NCI-H1105 (cell line): ENCODE measurements at places on chromosomes 2 and 18.

GRCh38 chr18:8107426-8107825 is 501.8 kb upstream of the RAB12 start:
- DNase-seq, result no peak

DNA sequence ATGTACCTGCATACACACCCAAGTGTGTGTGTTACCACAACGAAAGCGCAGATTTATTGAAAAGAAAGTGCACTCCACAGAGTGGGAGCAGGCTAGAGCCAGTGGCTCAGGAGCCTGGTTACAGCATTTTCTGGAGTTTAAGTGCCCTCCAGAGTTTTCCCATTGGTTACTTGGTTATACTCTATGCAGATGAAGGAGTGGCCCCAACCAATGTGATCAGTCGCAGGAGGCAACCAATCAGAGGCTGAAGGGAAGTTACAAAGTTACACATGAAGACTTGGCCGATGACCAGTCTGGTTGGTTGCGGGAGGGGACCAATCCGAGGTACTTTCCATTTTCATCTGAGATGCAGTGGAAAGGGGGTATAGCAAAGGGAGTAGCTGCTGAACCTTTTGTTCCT is 13.5 kb upstream of the PRLH start:
- no peak for DNase-seq

GRCh38 chr2:7210712-7211111 is 293.5 kb downstream of the RNF144A start:
- no peak for DNase-seq

DNA sequence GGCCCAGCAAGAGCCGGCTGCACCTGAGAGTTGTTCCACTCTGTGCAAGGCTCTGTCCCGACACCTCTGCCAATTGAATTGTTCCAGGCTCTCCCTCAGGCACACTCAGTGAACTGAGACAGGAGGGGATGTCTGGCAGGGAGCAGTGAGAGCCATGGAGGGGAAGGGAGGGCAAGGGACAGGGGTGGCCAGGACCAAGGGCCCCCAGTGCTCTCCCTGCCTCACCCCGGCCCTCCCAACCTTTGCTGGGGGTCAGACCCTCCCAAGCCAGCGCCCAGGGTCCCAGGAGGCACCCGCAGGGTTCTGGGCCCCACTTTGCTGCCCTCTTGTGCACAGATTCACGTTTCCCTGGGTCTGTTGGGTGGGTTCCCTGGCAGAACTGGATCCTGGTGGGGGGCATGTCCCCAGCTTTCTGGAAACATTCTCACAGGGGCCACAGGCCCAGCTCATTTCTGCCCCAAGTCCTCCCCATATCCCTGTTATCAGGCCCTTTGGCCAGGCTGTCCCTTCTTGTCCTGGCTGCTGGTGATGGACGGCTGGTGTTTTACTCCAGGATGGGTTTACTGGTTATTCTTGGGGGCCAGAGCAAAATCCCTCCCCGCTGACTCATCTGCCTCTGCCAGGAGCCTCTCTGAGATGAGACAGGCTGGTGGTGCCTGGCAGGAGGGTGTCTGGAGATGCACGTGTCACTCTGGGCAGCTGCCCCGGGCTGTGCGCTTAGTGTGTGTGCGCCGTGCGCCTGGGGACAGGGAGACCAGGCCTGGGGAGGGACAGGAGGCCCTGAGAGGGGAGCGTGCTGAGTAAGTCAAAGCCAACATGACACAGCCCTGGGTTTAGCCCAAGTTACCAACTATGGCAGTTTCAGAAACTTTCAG is 136.5 kb upstream of the CTDP1 start:
- DNase-seq, result no peak

DNA sequence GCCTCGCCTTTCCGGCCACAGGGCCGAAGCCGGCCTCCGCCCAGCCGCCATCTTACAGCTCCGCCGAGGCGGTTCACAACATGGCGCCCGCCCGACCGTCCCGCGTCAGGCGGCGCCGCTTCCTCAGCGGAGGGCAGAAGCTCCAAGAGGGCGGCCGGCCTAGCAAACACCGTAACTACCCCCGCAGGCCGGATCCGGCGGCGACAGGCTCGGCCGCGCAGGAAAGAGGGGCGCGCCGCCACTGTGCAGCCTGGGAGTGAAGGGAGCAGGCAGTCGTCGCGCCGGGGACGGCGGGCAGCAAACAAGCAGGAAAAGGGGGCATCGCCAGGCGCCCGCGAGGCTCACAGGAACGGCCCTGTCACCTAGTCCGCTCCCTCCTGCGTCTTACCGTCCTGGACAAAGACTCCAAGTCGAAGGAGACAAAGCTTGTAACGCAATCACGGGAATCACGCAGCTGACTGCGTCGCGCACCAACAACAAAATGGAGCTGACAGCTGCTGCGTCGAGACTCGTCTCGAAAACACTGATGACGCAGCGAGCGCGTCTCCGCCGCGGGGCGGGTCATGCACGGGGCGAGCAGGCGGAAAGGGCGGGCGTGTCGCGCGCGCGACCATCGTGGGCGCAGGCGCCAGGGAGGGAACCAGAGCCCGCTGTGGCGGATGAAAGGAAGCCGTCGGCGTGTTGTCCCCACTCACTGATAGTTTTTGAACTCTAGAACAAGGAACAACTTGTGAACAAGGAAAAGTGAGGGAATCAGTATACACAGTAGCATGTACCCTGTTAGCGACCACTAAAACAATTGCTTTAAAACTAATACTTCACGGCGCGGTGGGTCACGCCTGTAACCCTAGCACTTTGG is at the start of gene CLK1:
CLK1 (minus strand) TSS at position 483 of the 859 bp plus-strand sequence. CDS start 2,796 bp downstream, outside the sequence.
- peak; percentile 88 for DNase-seq

DNA sequence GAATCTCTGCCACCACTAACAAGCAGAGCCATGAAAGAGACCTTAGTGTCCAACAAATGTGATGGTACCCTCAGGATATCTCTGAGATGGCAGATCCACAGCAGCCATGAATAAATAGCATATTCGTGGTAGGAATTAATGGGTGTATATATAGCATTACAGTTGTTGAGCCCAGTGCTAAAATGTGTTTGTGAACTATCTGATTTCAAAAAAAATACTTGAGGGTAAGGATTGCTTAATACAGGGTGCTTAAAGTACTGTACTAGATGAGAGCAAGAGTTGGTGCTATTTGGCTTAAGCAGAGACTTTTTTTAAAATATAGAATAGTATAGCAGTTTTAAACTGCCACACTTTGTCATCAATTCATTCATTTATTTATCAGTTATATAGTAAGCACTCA is 101.5 kb upstream of the GALNT5 start:
- no peak for DNase-seq

DNA sequence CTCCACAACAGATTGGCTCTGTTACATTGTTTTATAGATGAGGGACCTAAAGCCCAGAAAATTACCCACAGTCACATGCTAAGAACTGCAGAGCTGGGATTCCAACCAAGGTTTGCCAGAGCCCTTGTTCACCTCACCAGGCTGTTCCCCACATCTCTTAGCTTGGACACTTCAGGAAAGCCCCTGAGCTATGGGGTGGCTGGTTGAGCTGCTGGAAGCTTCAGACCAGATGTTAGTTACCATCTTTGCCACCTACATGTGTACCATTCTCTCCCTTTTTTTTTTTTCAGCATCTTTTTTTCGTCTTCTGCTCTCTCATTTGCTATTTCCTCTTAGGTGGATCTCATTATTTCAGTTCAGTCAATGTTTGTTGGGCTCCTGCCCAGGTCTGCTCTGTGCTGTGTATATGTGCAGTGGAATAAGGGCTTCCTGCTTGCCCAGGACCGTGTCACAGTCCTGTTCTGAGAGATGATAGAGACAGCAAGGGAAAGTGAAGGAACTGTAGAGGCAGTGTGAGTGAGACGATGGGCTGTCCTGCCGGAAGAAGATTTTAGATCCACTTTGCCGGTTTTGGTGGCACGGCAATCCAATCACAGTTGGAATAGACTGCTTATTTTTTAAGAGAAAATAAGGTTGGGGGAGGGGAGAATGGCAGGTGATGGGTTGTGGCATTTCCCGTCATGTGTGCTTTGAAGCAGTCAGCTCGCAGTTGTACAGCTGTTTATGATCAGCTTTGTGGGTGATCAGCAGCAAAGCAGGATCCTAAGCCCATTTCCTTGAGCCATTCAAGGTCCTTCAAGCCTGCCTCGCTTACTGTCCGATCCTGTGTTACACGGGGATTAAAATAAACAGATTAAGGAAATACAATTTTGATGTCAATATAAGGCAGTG is 152.6 kb downstream of the RTN4 start:
- DNase-seq, result no peak

DNA sequence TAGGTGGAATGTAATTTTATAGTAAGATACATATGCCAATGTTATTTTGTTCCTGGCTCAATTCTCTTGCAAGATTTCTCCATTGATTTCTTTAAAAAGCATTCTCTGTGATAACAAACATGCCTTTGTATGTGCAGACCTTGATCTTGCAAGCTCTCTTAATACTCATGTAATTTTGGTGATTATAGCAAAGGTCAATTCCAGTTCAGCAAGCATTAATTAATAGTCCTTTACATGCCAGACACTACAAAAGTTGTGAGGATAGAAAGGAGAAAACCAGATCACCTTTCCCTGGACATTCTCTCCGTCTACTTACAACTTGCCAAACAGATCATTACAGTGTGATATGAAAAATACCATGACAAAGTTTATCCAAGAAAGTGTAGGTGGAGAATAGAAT is 173.7 kb upstream of the DOK6 start:
- DNase-seq, result no peak

GRCh38 chr2:24050041-24050979 is 769 bp downstream of the FKBP1B start:
- DNase-seq, result no peak

DNA sequence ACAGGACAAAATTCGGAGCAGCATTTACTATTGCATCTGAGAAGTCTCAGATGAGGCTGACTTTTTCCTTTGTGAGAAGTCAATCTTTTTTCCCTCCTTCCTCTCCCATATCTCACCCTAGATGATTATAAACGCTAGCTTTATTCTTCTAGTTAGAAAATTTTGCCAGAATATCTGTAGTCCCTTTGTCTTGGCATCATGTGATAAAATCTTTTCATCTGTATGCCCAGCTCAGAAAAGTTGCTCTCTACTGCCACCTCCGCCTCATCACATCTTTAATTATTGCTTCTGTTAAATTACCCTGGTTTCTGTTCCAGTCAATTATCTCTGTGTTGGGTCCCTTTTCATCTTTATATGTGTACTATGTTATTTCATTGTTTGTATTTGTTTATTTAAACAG is 210.8 kb upstream of the SLC35G4 start:
- DNase-seq, result no peak

DNA sequence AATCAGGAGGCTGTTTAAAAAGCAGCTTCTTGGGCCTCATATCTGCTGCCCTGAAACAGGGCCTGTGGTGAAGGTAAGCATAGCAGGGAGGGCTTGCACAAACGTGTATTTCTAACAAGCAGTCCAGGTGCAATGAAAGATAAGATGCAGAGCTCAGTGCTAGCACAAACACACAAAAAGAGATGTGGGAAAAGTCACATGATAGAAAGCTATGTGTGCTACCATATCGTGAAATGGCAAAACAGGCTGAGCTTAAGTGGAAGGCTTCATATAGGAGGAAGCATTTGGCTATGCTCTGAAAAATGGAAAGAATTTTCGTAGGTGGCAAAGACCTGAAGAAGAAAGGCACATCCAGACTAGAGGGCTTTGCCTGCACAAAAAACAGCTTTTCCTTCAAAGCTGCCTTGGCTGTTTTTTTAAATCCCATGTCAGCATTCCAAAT is 10.2 kb downstream of the RSAD2 start:
- no peak for DNase-seq

GRCh38 chr18:28494151-28494550 is 317.2 kb upstream of the CDH2 start:
- no peak for DNase-seq

GRCh38 chr2:19806131-19806530 is 95.7 kb downstream of the TTC32 start:
- no peak for DNase-seq

DNA sequence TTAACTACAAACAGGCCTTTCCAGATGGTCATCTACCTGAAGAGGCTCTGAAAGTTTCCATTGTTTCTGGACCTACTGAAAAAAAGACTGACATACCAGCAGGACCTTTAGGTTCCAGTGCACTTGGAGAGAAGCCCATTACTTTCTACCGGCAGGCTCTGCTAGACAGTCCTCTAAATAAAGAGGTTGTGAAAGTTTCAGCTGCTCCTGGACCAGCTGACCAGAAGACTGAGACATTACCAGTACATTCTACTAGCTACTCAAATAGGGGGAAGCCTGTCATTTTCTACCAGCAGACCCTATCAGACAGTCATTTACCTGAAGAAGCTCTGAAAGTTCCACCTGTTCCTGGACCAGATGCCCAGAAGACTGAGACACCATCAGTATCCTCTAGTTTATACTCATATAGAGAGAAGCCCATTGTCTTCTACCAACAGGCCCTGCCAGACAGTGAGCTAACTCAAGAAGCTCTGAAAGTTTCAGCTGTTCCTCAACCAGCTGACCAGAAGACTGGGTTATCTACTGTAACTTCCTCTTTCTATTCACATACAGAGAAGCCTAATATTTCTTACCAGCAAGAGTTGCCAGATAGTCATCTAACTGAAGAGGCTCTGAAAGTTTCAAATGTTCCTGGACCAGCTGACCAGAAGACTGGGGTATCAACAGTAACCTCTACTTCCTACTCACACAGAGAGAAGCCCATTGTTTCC is 65.8 kb downstream of the ALMS1 start:
- DNase-seq, result no peak

- DNase-seq, result no peak
Measured at GRCh38 chr2:2331881-2332280, 806 bp upstream of the MYT1L start.

GRCh38 chr2:121596221-121597080 is 52.8 kb downstream of the CLASP1 start:
- DNase-seq, result no peak

GRCh38 chr18:449374-449773 is 51.1 kb downstream of the COLEC12 start:
- DNase-seq, result no peak

- DNase-seq, result no peak
Measured at GRCh38 chr2:152097801-152098495, 896 bp downstream of the CACNB4 start.

DNA sequence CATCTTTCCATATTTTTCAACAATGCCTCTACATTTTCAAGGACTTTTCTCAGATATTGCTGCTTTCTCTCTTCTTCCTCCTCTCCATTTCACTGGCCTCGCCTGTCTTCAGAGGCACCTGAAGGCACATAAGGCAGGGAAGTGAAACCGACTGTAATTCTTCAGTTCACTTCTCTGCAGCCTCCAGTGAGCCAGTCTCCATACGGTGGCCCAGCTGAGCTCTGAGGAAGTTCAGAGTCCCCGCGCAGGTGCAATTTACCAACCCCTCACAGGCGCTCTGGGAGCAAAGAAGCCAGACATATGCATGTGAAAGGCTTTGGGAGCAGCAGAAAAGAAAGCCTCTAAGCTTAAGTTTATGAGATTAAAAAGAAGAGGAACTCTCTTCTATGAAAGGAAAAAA is 12.4 kb downstream of the KLHL14 start:
- DNase-seq, result no peak

DNA sequence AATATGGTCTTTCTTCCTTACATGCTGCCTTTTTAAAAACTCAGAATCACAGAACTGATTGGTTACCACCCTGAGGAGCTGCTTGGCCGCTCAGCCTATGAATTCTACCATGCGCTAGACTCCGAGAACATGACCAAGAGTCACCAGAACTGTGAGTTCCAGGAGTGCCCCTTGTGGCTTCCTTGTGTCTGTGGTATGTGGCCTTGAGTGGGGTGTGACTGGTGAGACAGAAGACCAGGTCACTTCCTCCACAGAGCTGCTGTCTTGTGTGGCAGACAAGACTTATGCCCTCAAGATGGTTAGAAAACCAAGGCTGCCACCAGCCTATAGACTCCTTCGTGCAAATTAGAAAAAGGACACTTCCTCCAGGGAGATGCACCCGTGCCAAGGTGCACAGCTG is 72.6 kb downstream of the EPAS1 start:
- no peak for DNase-seq
